ENCODE measurements at places on chromosomes 12 and 14.

- no peak for DNase-seq
Measured at GRCh38 chr14:60195179-60195810, 30.1 kb upstream of the DHRS7 start.

GRCh38 chr12:104834607-104835006, 123.5 kb downstream of the SLC41A2 start:
- DNase-seq, result no peak

DNA sequence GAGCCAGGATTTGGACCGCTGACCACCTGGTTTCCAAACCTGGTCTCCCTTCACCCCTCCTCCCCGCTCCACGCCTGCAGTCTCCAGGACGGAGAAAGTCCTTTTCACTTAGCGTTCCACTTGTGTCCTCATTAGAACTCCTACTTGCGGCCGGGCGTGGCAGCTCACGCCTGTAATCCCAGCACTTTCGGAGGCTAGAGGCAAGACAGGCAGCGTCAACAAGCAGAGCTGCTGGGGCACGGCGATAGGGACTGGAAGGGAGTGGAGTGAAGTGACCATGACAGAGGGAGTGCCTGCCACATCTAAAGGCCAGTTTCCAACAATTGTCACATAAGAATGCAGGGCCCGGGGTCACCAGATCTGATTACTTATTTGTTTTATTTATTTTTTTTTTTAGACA, 132.5 kb upstream of the NCOR2 start:
- DNase-seq, result no peak

DNA sequence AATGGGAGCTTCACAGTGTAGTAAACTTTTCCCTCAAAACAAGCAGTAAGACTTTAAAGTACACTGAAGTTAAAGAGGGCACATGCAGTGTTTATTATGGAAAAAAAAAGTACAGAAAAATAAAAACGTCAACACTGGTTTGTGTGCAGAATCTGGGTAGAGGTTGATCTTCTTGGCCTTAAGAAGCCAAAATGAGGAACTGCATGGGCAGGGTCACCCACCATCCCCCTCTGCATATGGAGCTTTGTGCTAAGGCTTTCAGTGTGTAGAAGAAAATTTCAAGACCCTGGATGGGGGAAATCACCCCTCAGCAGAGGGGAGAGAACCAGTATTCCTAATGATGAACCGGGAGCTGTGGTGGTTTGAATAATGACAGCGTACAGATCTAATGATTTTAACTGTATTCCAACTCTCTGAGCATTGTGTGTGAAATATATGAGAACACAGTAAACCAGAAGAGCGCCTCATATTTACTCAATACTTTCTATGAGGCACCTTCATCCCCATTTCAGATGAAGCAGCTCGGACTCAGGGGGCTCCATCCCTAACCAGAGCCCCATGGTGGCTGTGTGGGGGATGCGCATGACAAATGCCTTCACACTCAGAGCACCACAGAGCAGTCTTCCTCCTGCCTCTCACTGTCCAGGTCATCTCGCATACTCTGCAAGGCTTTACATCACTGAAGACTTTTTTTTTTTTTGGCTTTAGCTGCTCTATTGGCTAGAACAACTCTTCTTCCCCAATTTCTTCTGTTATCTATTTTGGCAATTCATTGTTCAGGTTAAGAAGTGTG, 33.4 kb downstream of the ACADS start:
- no peak for DNase-seq

DNA sequence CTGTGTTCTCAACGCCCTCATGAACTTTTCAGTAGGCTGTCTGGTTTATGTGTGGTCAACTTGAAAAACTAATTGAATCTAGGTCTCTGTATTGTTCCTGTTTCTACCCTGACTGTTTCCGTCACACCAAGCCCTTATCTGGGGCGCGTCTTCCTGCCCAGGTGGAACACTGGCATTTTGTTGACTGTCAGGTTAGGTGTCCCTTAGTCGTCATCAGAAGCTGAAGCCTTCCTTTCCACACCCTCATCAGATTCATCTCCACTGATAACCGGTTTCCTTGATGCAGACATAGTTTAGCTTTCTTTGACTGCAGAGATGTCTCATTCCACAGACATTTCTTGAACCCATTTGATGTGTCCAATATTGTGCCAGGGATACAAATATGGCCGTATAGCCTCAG, 96.5 kb downstream of the DUSP16 start:
- no peak for DNase-seq

- DNase-seq, result no peak
Measured at GRCh38 chr14:50928002-50928635, 16.2 kb downstream of the PYGL start.

DNA sequence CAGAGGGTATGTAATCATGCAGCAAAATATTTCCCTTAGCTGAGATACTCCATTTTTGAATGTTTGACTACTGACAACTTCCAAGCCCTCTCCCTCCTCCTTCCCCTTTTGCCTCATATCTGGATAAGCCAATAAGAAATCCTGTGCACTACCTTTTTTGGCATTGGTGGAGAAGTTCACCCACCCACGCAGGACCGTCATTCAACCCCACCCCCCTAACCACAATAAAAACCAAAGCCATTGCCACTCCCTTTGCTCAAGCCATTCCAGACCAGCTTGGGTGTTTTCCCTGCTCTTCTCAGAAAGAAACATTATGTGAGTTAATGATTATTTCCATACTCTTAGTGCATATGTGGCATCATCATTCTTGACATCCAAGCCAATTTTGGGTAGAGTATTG, 176.7 kb downstream of the PTPN11 start:
- no peak for DNase-seq

GRCh38 chr14:61893371-61893940, 131.2 kb downstream of the SNAPC1 start:
- DNase-seq, result no peak

DNA sequence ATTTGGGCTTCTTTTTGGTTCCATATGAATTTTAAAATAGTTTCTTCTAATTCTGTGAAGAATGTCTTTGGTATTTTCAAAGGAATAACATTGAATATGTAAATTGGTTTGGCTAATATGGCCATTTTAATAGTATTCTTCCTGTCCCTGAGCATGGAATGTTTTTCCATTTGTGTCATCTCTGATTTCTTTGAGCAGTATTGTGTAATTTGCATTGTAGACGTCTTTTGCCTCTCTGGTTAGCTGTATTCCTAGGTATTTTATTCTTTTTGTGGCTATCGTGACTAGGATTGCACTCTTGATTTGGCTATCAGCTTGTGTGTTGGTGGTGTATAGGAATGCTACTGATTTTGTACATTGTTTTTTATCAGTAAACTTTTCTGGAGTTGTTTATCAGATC, 601.9 kb downstream of the SNAPC1 start:
- no peak for DNase-seq

DNA sequence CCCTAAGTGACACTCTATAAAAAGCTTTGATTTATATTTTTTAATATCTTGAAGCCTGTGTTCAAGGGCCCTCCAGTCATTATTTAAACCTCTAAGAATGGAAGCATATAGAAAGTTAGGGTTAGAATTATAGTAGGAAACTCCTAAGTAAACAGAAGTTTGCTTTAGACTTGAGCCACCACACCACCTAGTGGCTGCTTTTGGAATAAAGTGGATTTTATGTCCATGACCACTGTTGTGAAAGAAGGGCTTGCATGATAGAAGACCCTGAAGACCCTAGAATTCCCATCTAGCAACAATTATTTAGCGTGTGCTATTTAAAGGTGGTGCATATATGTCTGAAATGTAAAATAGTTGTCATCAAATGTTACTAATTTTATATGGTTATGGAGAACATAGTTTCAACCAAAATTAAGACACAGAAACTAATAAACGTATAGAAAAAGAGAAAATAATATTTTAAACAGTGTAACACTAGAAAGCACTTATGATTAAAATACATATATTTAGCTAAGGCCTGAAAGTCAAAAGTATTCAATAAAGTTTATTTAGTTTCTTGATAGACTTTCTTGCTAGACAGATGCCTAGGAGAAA, 21.3 kb downstream of the LRRIQ1 start:
- DNase-seq, result peak; percentile 4

GRCh38 chr12:124388679-124389137, 93.8 kb downstream of the RFLNA start:
- no peak for DNase-seq

DNA sequence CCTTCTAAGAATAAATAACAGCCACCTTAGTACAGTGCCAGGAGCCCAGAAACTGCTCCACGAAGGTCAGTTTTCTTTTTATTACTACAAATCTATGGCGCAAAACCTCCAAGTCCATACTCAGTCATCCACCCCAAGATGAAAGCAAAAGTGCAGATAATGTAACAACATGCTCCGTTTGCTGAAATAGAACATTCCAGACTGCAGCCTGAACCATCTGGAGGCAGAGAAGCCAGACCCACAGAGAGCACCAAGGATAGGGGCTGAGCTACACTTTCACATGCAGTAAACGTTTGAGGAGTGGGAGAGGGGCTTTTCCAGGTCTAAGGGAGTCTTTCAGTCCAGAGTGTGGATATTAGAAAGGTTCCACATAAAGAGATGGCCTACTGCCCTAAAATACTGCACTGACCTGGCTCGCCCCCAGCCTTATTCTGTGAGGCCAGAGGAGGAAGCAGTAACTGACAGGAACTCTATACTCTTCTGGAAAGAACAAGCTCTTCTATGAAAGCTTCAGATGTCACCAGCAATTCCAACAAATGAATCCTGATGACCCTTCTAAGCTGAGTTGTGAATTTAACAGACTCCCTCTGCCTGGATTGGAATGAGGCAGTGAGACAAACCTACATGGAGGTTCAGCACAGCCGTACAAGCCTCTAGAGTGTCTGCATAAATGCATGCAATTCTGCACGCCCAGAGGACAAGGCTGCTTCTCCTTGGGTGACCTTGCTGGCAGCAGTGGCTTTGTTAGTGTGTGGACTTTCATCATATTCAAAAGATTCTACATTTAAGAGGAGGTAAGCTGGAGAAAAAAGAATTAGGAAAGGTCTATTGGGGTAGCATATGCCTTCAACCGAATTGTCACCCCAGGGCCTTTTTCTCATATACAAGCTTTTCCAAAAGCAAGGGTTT, 153.9 kb upstream of the EGLN3 start:
- DNase-seq, result no peak

DNA sequence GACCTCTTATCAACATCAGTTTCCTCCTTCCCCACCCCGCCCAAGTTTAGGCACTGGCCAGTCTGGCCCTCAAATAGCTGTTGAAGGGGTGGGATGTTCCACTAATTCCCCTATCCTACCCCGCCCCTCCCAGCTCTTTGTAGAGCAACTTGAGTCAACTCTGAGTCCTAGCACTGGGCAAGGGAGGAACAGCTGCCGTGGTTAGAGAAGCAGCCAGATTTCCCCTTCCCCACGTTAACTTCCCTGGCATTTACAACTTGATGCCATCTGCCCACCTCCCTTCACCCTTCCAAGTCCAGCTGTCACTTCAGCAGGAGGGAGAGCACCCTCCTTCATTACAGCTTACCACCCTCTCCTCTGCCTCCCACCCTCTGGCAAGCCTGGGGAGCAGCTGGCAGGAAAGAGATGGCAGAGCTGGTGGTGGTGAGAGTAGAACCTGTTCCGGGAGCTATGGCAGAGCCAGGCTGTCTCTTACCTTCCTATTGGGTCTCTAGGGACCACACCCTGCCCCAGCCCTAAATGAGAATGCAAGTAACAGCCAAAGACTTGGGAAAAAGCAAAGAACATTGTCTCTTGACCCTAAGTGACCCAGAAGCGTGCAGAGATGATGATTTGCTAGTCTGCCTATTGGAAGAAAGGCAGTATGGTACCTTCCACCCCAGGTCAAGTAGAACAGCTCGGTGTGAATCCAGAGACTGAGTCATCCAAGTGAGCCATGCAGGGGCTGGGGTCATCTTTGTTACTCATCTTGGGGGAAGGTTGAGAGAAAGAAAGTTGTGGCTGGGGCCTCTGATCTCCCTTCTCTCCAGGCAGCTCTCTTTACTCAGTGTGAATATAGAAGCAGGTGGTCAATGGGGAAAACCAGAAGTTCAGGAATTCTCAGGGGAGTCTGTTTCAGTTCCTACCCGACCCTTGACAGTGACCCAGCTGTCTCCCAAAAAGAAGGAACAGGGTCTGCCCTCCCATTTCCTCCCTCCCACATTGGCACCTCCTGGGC, 1.5 kb downstream of the BLOC1S1 start:
- no peak for DNase-seq

DNA sequence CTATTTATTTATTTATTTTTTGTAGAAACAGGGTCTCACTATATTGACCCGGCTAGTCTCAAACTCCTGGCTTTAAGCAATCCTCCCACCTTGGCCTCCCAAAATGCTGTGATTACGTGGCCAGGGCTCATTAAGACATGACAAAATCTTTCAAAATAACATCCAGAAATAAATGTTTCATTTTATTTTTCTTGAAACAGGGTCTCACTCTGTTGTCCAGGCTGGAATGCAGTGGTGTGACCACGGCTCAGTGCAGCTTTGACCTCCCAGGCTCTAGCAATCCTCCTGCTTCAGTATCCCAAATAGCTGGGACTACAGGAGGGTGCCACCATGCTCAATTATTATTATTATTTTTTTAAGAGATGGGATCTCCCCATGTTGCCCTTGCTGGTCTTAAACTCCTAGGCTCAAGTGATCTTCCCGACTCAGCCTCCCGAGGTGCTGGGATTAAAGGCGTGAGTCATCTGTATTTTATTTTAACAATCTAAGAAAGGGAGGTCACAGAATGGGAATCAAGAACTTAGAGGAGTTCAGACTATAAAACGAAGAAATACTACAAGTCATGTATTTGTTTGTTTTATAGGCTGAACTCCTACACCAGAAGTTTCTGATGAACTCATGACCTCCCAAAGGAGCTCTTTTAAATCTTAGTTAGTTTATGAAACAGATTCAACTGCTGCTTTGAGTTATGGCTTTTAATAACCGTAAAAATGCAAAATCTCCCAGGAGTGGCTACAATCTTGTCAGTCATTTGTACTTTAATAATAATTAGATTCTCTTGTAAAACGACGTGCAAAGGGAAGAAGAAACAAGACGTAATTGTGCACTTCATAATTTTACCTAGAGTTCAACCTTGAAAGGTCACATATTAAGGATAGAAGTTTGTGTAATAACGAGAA, 2.1 kb upstream of the TMEM263 start:
- no peak for DNase-seq

DNA sequence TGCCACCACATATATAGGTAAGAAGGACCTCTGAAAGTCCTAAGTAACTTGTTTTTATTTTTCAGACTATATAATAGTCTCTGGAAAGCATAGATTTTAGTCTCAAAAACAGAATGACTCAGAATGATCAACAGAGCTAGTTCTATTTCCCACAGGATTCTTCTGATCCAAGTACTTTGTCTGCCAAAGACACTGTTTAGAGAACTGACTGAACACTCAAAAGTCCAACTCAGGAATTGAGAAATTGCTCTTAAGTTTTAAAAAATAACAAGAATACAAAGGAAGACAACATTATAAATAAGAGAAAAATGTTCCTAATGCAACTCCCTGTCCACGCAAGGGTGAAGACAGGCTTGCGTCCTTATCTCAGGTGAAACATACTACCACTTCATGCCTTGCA, 29.0 kb downstream of the LGMN start:
- no peak for DNase-seq

GRCh38 chr12:118742431-118742830, 238.9 kb upstream of the SRRM4 start:
- no peak for DNase-seq

Data from NCI-H1930 (cell line).